Effector memory CD4-positive, alpha-beta T cell (primary cell): ENCODE measurements at places on chromosomes 13 and 19.

GRCh38 chr19:35347930-35348298 lies 212 bp downstream of the FFAR1 start:
- no peak for DNase-seq

DNA sequence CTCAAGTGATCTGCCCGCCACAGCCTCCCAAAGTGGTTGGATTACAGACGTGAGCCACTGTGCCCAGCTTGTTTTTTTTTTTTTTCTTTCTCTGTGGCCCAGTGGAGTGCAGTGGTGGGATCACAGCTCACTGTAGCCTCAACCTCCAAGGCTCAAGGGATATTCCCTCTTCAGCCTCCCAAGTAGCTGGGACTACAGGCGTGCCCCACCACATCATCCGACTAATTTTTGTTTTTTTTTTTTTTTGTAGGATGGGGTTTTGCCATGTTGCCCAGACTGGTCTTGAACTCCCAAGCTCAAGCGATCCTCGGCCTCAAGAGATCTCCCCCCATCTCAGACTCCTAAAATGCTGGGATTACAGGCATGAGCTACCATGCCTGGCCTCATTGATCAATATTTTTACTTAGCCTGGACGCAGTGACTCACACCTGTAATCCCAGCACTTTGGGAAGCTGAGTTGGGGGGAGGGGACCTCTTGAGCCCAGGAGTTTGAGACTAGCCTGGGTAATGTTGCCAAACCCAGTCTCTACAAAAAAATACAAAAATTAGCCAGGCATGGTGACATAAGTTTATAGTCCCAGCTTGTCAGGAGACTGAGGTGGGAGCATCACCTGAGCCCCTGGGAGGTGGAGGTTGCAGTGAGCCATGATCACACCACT lies 1.7 kb downstream of the SAE1 start:
- DNase-seq, result no peak

GRCh38 chr19:47776568-47776967 lies 1.9 kb upstream of the SELENOW start:
- DNase-seq, result no peak

DNA sequence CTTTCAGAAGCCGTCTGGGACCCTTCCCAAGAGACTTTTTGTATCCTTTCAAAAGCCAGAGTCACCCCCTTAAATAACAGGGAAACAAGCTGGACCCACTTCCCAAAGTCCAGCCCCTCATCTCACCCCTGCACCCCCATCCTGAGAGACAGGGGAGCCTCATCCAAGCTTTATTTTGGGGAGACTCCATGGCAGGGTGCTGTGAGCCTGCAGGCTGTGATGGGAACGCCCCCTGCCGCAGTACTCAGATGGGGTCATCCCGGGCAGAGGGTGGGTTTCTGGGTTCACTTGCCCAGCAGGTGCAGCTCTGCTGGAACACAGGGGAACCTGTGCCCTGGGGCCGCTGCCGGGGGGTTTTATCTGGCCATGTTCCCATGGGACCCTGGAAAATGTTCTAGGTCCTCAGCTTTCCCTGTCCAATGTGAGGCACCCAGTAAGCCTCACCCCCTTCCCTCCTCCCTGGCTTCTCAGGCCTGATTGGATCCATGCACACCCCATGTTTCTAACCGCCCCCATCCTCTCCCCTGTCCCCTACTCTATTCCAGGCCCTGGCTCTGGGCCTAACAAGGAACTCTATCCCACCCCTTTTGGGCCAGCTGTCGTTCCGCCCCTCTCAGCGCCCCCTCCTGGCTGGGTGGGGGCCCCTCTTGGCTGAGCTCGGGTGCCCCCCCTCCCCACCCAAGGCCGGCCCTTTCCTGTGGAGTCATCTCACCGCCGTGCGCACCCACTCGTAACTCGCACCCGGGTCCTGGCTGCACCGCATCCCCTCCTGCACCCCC lies 1.0 kb downstream of the HIF3A start:
- DNase-seq, result no peak

DNA sequence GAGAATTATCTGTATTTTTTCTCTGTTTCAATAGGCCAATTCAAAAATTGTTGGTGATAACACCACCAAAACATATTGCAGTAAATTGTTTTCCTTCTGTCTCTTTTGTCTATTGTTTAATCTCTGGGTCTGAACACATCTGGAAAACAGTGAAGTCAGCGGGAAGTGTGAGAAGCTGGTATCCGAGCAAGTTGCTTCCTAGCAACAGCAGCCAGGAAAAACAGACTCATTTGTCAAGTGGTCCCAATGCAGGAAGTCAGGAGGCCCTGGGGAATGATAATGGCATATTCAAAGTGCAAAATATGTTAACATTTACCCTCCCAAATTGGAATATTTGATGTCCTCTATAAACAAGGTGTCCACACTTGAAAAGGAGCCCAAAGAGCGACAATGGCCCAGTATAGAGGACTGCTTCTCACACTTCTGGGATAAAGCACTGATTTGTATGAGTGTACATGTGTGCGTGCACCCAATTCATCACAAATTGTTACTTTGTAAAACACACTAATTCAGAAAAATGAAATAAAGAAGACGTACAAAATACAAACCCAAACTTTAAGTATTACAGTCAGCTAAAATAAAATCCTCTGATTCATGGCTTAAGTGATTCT lies 515.0 kb downstream of the TBC1D4 start:
- DNase-seq, result no peak

GRCh38 chr19:52659013-52659412 lies 20.9 kb upstream of the ZNF83 start:
- no peak for DNase-seq

- no peak for DNase-seq
Measured at GRCh38 chr13:33462109-33462508, 176.6 kb upstream of the STARD13 start.

DNA sequence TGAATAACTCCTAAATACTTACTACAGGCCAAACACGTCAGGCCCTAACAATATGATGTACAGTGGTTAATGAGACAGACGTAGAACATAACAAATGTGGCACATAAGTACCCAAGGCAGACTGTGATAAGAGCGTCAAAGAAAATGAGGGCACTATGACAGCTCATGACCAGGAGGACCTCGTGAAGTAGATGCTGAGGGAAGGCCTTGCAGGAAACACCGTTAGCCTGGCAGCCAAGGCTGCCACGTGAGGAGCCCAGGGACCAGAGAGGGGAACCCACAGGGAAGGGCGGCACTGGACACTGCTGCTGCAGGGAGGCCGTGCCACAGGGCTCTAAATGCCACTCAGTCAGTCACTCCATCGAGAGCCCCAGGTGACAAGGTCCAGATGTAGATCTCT lies 5.7 kb downstream of the TUBGCP3 start:
- DNase-seq, result no peak
